ENCODE measurements at places on chromosomes 1 and 21. TPM values are rescaled to one million over a fixed set of nuclear protein-coding genes. Genes with fewer than 3 reads are reported as not detected.

Gene CD2
- 244 TPM for polyA plus RNA-seq

Gene OR2L8
- not detected for polyA plus RNA-seq

Gene PM20D1
- 0.41 TPM for polyA plus RNA-seq

Gene CLIC6
- 22.6 TPM for polyA plus RNA-seq

Gene GPR37L1
- polyA plus RNA-seq = 0.09 TPM

Gene KCNA3
- polyA plus RNA-seq = 4.6 TPM

DNA sequence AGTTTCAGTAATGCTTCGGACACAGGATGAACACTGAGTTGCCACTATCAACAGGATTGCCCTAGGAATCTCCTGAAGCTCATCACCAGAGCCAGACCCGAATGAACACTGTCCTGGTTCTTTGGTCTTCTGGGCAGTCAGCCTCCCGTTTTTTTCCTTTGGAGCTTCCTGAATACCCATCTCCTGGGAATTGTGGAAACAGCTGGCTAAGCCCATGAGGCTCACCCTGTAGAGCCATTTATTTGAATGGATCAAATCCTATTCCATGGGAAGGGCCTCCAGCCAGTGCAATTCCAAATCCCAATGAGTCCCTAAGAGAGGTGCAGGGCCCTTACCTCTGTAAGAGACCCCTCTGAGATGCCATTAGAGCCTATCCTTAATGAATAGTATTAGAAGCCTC, 5.9 kb downstream of the RCSD1 start:
- no peaks in the 10 kb centered on the region for H3K27me3 ChIP-seq
- peak overlapping the region; percentile 0 for H3K4me3 ChIP-seq
- no peak for DNase-seq
- H3K27ac ChIP-seq = peak overlapping the region; percentile 61
- peaks cover 75% of the 10 kb centered on the region for H3K4me1 ChIP-seq

- no peaks in the 10 kb centered on the region for H3K4me1 ChIP-seq
- DNase-seq = no peak
- H3K27me3 ChIP-seq = peaks cover 70% of the 10 kb centered on the region
- H3K27ac ChIP-seq = no peak overlapping the region
Measured at GRCh38 chr21:36718951-36719501, 20.1 kb downstream of the SIM2 start.

DNA sequence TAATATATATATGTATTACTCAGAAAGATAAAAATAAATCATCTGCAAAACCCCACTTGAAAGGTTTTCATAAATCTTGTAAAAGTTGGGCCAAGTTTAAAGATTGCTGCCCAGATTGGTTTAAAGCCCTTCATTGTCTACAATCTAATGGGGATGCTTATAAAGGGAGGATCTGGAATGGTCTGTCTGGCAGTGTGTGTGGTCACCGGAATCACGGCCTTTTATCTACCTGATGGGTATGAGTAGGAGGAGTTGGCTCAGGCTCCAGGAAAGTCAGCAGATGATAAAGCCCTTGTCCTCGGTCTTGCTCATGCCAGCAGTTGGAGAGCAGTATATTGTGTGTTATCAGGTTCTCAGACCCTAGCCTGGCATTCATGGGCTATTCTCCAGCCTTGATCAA, 197.7 kb downstream of the ROR1 start:
- H3K4me3 ChIP-seq = no peak overlapping the region
- no peaks in the 10 kb centered on the region for H3K36me3 ChIP-seq
- DNase-seq = no peak
- no peak overlapping the region for H3K27ac ChIP-seq

DNA sequence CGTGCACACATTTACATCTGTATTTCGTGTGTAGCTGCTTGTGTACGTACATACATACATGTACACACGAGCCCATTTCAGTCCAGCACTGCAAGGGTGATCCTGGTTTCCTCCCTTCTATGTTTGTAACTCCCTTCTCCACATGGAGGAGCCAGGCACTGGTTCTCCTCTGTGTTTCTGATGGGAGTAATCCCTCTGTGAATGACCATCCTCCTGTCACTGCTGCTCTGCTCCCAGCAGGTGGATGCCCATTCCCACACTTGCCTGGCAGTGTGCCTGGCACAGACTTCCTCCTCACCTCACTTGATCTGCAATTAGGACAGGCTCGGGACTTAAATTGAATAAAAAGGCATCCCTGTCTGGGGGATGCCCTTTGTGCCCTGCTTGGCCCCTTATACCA, 37.1 kb downstream of the TRAPPC10 start:
- H3K27me3 ChIP-seq = no peaks in the 10 kb centered on the region
- peaks cover 48% of the 10 kb centered on the region for H3K36me3 ChIP-seq
- no peaks in the 10 kb centered on the region for H3K4me1 ChIP-seq
- H3K4me3 ChIP-seq = no peak overlapping the region
- no peak overlapping the region for H3K27ac ChIP-seq

GRCh38 chr1:93729502-93729901, 47.9 kb upstream of the BCAR3 start:
- no peaks in the 10 kb centered on the region for H3K4me1 ChIP-seq
- H3K27me3 ChIP-seq = no peaks in the 10 kb centered on the region
- H3K36me3 ChIP-seq = no peaks in the 10 kb centered on the region
- no peak overlapping the region for H3K27ac ChIP-seq
- no peak overlapping the region for H3K4me3 ChIP-seq

DNA sequence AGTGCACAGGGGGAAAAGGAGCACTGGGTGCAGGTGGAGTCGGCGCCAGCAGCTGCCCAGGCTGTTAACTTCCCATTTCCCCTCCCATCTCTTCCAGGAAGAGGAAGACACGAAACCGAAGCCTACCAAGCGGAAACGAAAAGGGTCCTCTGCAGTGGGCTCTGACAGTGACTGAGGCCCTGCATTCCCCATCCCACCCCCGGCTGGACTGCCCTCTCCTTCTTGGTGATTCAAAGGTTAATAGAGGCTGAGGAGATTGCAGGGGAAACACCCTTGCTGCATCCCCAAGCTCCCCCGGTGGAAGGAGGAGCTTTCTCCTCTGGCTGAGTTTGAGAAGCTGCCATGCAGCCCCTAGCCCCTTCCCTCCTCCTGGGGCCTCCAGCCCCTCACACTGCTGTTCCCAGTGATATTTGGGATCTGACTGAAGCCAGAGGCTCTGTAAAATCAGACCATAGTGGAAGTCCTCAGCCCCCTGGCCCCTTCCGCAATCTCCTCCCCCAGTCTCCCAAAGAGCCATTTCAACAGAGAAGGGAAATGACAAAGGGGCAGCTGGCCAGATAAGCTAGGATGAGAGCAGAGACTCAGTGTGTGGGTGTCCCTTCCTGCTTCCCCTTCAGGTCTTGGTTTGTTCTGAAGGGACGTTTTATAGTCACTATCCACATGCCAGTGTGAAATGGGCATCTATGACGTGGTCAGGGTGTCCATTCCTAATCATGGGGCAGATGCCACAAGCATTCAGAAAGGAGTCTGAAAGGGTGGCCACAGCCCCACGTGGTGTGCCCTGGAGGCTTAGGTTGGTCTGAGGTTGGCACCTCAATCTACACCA, 1.9 kb upstream of the SLC27A3 start:
- peaks cover 33% of the 10 kb centered on the region for H3K4me1 ChIP-seq
- peaks cover 48% of the 10 kb centered on the region for H3K36me3 ChIP-seq
- H3K4me3 ChIP-seq = no peak overlapping the region

GRCh38 chr21:31530897-31531705, 128.4 kb upstream of the SOD1 start:
- H3K27me3 ChIP-seq = no peaks in the 10 kb centered on the region
- peaks cover 5% of the 10 kb centered on the region for H3K4me1 ChIP-seq

DNA sequence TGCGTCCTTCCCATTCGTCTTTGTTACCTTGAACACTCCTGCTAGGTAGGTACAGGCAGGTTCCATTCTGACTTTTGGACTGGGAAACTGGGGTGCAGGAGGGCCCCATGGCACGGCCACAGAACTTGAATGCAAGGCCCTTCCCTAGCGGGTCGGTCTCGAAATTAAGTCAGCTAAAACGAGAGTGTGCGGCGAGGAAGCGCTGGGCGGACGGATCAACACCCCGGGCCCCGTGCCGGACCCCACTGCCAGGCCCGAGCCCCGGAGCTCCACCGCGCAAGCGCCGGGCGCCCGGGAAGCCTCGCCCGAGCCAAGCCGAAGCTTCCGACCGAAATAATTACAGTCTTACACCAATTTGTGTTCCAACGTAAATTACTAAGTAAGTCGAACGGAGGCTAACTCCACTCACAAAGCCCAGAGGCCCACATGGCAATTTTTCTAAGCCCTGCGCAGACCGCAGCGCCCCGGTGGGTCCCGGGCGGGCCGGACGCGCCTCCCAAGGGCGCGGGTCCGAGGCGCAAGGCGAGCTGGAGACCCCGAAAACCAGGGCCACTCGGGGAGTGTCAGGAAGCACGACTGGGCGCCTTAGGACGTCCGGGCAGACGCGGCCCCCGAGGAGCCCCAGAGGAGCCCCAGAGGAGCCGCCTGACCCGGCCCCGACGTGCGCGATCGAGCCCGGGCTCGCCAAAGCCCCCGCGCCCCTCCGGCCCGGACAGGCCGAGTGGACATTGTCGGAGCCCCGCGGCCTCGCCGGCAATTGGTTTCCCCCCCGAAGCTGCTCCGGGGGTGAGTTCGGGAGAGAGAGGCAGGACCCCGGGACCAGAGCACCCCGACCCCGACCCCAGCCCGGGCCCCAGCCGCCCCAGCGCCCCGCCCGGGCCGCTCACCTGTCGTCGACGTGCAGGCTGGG, 624 bp downstream of the RIPK4 start:
- H3K27ac ChIP-seq = peak overlapping the region; percentile 66
- H3K4me1 ChIP-seq = peaks cover 89% of the 10 kb centered on the region
- H3K36me3 ChIP-seq = no peaks in the 10 kb centered on the region
- no peak for DNase-seq
- peak overlapping the region; percentile 76 for H3K4me3 ChIP-seq

DNA sequence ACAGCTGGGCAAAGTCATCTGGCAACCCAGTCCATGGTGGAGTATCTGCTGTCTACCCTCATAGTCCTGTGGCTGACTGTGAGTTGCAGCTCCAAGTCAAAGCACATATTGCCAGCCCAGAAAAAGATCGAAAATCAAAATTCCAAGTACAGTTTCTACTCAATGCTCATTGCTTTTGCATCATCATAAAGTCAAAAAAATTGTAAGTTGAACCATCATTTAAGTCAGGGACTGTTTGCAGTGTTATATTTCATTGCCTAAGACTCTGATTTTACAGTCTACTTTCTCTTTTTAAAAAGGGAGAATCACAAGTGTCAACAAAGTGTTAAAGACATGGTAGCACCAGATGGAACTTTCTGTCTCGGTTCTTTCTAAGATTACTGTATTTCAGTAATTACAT, 22.7 kb upstream of the MAN1C1 start:
- H3K4me3 ChIP-seq = no peak overlapping the region
- no peak overlapping the region for H3K27ac ChIP-seq
- DNase-seq = no peak
- no peaks in the 10 kb centered on the region for H3K4me1 ChIP-seq

- no peak for DNase-seq
- H3K4me1 ChIP-seq = peaks cover 2% of the 10 kb centered on the region
- no peaks in the 10 kb centered on the region for H3K27me3 ChIP-seq
- no peak overlapping the region for H3K4me3 ChIP-seq
- no peak overlapping the region for H3K27ac ChIP-seq
- no peaks in the 10 kb centered on the region for H3K36me3 ChIP-seq
Measured at GRCh38 chr1:42973286-42973685, 14.6 kb upstream of the SLC2A1 start.

Data from thymus (tissue), 14 donors.